ENCODE measurements at places on chromosomes 1 and 21.

- no peak for DNase-seq
These were observed 6.7 kb downstream of the OTUD7B start for GRCh38 chr1:150003801-150004200.

GRCh38 chr1:6209661-6210580, 4.0 kb downstream of the RNF207 start:
- DNase-seq = no peak

- no peak for DNase-seq
These were observed 11.5 kb downstream of the PFKFB2 start for GRCh38 chr1:207064561-207064960.

- no peak for DNase-seq
These were observed 2.2 kb upstream of the CRABP2 start for GRCh38 chr1:156707417-156708217.

- no peak for DNase-seq
These were observed 309.6 kb downstream of the PRDM2 start for GRCh38 chr1:14009582-14009981.

GRCh38 chr1:211634461-211634860, 41.0 kb downstream of the NEK2 start:
- no peak for DNase-seq

DNA sequence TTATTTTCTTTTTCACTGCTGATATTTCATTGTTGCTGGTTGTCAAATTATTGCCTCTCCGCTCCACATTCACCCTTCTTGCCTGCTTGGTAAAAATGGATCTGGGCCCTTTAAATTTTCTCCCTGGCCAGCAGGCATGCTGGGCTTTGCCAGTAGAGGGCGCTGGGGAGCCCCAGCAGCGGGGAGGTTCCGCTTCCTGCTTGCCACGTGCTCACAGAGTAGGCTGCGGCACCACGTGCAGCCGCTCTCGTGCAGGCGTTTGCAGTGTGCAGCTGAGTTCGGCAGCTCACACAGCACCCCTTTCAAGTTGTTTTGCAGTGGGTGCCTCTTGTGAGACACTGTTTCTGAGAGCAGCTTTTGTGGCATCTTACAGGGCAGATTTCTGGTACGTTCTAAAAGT, at the start of gene ACTL8:
TSS of gene ACTL8 (plus strand) at position 214 of the 400 bp plus-strand sequence. CDS start 67,676 bp downstream, outside the sequence.
- no peak for DNase-seq

GRCh38 chr1:167171286-167171929, 49.3 kb upstream of the POU2F1 start:
- peak; percentile 72 for DNase-seq

GRCh38 chr1:43285269-43285990, at the start of gene C1orf210:
Gene C1orf210 (minus strand): TSS chr1:43285581. CDS start chr1:43283270, 2,311 bp downstream.
- DNase-seq = peak; percentile 85

- no peak for DNase-seq
These were observed 59.1 kb upstream of the SEC16B start for GRCh38 chr1:178028841-178029481.

DNA sequence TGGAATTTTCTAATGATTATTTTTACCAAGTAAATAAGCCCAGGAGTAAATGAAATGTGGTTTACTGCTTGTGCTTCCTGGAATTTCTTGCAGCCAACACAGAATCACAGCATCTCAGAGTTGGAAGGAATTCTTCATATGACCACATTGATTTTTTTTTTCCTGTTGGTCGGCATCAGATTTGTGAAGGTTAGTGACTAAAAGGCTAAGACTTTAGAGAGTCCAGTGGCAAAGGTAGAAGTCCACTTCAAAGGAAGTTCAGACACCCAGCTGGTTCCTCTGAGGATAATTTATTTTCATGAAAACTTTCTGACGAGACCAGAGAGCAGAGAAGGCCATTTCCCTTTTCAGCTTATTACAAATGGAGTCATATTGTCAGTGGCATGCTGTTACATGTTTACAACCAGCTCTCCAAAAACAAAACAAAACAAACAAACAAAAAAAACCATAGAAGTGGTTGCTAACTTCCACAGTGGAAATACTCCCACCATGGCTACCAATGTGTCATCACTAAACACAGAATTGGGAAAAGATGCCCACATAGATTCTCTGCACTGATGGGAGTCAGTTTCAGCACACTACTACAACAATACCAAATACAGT, 77.2 kb upstream of the CDC42BPA start:
- DNase-seq = peak; percentile 30

- DNase-seq = no peak
These were observed 423.3 kb upstream of the CAMK1G start for GRCh38 chr1:209160230-209160629.

DNA sequence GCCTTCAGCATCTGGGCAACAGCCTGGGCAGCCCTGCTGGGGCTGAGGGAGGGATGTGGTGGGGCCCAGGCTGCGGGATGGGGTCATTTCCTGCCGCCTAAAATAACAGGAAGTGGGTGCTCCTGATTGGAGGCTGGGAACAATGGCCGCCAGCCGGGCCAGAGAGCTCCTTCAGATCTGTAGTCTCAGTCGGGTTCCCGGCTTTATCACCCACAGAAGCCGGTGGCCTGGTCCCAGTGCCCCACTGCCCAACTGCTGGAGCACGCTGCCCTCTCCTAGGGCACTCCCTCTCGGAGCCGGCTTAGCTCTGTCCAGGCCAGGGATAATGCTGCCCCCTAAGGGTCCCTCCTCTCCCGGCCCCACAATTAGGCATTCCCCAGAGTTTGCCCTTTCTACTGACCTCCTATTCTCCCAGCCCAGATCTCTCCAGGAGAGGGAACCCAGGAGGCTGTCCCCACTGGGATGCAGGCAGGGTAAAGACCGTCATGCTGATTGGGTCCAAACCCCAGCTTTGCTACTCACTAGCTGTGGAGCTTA, 5.1 kb downstream of the MAP7D1 start:
- DNase-seq = peak; percentile 50

GRCh38 chr1:179015396-179015795, 10.3 kb upstream of the FAM20B start:
- DNase-seq = no peak

GRCh38 chr1:219066631-219067349, 106.9 kb upstream of the LYPLAL1 start:
- peak; percentile 47 for DNase-seq

- no peak for DNase-seq
These were observed 56.7 kb downstream of the S1PR1 start for GRCh38 chr1:101293461-101294051.

- DNase-seq = peak; percentile 51
These were observed 63.4 kb upstream of the RAB3GAP2 start for GRCh38 chr1:220335668-220336067.

DNA sequence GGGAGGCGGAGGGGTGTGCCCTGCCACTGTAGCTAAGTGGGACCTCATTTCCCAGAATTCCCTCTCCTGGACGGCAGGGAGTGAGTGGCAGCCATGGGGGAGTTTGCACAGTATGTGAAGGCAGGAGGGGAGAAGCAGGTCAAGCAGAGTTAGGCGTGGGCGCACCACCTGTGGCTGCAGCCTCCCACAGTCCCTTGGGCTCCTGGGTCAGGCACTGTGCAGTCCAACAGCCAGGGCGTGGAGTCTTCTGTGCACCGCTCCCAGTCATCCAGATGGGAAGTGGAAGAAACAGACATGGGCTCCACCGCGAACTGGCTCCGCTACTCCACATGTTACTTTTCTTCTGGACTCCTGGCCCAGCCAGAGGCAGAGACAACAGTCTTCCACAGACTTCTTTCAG, 85.4 kb upstream of the TIAM1 start:
- DNase-seq = no peak

DNA sequence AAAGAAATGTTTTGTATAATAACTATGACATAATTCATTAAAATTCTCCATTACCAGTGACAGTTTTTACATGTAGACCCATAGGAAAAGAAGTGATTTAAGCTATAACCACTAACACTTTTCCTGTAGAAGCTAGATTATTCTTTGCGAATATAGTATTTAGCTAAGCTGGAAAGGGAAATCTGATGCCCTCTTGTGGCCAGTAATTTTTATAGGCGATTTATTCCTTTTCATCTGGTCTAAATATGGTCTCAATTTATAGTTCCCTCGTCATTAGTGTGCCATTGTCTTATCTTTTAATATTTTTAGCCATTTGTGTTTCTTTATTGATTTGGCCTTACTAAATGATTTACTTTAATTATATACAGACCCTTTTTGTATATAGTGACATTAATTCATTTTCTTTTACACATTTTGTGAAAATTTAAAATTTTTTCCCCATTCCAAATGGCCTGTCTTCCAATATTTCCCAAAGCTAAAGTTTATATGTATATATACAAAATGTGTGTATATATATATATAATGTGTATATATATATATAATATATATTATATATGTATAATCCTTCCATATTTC, 26.7 kb downstream of the BTG3 start:
- peak; percentile 50 for DNase-seq

- DNase-seq = no peak
These were observed 174.3 kb upstream of the DUSP10 start for GRCh38 chr1:221916176-221916575.

GRCh38 chr1:9363061-9363471, 70.4 kb downstream of the SPSB1 start:
- DNase-seq = no peak

All from bronchial epithelial cell (primary cell).